ENCODE measurements at places on chromosomes 1 and 21.

DNA sequence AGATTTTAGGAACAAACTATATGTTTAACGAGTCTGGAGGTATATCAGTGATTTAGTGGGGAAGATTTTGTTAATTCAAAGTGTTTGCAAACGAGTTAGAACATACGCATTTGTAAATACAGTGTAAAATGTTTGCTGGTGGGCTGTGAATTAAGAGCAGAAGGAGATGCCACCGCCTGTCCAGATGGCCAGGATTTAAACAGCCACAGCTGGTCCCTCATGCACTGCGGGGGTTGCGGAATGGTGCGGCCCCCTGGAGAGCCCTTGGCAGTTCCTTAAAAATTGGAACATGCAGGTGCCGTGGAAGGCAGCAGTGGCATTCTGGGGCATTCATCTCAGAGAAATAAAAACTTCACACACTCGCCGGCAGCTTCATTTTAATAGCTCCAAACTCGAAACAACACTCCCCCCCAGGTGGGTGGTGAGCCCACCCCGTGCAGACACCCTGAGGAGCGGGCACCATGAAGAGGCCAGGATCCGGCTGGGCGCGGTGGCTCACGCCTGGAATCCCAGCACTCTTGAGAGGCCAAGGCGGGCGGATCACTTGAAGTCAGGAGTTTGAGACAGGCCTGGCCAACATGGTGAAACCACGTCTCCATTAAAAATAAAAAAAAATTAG, 3.5 kb upstream of the C1orf159 start:
- DNase-seq, result no peak

- DNase-seq, result no peak
These were observed 2.8 kb upstream of the NUP210L start for GRCh38 chr1:154157520-154158306.

GRCh38 chr1:205048382-205048781, 5.4 kb downstream of the CNTN2 start:
- DNase-seq, result peak; percentile 85

DNA sequence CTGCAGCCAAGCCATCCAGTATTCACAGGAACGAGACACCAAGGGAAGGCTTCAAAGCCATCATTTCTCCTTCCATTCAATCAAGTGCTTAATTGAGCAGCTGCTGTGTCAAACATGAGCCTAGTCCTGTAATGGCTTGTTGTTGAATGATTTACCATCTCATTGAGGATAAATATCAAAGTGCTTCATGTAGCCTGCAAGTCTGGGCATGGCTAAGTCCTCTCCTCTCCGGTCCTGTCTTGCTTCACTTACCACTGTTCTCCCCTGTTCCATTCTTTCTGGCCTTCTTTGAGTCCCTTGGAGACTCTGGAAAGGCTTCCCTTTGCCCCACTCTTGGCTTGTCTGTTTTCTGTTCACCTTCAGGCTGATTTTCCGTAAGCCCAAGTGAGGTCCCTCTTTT, 279.8 kb downstream of the PBX1 start:
- peak; percentile 82 for DNase-seq

DNA sequence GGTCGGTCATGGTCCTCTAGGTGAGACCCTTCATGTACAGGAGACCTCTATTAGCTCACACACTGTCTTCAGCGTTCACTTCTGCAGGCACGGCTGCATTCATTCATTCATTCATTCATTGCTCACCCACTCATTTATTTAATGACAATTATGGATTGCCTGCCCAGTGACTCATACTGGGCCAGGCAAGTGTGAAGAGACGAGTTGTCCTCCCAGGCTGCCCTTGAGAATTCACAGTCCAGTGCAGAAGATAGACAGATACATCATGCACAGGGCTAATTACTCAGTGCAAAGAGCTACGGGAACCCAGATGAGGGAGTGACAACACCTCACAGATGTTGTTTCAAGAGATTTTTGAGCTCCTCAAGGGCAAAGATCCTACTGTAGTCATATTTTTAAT, 248.4 kb downstream of the TNR start:
- no peak for DNase-seq

DNA sequence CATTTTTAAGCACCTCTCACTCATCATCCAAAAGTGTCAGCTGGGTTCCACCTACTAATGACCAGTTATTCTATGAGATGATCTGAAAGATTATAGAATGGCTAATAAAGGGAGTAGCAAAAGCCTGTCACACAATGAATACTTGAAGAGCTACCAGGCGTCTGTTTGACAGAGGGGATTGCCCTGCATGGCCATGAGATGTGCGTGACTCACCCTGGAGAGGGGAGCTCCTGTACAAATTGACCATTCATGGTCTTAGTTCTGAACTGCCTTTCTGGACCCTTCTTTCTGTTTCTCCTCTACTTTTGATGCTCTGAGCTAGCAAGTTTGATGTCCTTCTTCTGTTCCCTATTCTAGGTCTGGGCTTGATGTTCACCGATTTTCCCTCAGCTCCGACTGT, 85.2 kb upstream of the ABCD3 start:
- no peak for DNase-seq

DNA sequence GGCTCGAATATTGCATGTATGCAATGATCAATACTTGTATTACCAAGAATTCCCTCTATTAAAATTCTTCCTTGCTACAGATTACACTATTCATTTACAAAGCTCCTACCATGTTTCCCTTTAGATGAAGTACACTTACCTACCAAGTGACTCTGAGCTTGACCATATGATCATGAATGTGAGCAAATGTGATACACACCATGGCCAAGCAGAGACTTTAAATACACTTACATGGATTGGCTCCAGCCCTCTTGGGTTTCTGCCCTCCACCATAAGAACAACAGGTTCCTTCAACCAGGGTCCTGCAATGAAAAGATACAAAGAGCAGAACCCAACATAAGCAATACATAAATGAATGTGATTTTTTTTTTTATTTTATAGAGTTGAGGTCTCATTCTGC, 30.0 kb downstream of the LRRC52 start:
- DNase-seq, result no peak

GRCh38 chr1:55352080-55352810, 137.1 kb upstream of the USP24 start:
- peak; percentile 14 for DNase-seq

DNA sequence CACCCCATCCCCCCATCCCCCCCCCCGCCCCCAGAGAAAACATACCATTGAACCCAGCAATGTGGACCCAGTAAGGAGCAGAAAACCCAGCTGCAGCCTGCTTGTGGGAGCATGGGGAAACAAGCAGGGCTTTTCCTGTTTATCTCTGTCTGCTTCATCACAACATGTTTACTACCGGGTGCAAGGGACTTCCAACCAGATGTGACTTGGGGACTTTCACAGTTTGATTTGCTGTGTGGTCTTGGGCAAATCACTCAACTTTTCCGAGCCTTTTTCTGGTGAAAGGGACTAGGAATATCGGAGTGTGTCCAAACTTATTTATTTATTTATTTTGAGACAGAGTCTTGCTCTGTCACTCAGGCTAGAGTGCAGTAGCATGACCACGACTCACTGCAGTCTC, 3.2 kb downstream of the TMCC2 start:
- DNase-seq, result no peak

DNA sequence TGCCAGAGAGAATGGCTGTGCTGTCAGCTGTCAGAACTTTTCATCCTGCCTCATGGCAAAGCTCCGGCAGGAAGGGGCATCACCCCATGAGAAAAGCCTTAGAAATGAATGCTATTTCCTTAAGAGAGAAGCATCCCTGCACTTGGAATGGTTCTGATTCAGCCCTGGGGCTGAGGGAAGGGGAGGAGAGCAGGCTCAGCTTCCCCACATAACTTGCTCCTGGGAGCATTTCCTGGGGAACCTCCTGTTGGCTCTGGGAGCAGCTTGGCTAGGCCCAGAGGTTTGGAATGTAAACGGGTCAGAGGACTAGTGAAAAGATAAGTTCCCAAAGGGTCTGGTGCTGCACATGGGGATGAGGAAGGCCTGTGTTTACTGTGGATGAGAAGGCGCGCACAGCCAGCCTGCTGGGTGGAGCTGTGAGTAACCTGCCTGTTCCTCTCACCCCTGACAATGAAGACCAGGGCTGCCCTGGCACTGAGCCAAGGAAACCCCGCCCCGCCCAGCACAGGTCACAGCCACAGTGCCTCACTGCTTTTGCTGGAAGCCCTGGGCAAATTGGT, 5.0 kb downstream of the PRELP start:
- DNase-seq, result peak; percentile 83

DNA sequence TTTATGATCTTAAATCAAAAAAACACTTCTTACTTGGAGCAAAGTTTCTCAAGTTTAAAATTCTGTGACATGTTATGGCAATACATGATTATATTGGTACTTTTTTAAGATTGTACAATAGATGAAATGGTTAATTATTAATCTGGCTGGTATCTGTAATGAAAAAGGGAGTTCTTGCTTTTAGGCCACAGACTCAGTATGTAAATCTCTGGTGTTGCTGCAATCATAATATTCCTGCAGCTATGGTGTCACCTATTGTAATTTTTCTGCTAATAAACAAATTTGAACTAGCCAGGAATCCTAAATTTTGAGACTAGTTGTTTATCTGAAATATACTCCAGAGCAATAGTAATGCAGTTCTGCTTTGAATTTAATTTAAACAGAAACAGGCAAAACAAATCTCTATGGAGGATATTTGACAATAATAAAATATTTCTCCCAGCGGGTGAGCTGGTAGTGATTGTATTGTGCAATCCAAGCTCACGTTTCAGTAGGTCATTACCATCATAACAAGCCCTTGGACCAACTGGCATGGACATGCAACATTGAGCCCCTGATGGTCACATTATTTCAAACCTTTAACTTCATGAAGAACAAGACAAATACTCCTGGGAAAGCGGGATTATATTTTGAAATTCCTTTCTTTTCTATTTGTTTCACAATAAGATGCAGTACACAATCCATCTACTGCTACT, 77.2 kb upstream of the USH2A start:
- no peak for DNase-seq

- peak; percentile 79 for DNase-seq
These were observed 23.6 kb downstream of the LAMC2 start for GRCh38 chr1:183209533-183210158.

DNA sequence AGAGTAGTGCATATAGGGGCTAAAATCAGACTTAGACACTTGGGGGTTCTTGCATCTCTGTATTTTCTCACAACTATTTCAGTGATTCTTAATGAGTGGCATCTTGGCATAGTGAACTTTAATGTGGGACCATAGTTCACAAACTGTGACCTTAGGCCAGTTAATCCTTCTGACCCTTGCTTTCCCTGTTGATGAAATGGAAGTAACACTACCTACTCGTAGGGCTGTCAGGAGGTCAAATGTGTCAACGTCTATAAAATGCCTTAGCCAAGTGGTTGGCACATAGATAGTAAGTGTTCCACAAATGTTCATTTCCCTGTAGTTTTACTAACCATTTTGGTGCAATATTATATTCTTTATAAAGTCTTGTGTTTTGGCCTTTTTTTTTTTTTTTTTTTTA, 49.4 kb downstream of the DYRK1A start:
- DNase-seq, result no peak

DNA sequence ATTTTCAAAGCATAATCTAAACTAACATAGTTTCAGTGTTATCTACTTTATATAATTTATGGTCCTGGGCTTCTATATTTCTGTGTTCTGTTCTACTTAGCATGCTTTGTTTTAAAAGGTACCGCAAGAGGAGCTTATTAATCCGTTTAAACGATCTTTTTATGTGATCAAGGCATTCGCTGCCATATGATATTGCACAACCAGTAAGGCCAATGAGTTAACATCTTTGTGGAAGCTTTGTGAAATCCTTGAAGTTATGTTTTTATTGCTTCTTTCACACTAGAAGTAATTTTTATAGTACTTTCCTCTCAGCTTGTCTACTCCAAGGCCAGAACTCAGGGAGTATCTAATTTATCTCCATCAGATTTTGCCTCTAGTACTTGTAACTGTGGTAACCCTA, 8.9 kb downstream of the LRRC8C start:
- no peak for DNase-seq

- DNase-seq, result no peak
These were observed 25.9 kb downstream of the KCNC4 start for GRCh38 chr1:110235834-110236682.

DNA sequence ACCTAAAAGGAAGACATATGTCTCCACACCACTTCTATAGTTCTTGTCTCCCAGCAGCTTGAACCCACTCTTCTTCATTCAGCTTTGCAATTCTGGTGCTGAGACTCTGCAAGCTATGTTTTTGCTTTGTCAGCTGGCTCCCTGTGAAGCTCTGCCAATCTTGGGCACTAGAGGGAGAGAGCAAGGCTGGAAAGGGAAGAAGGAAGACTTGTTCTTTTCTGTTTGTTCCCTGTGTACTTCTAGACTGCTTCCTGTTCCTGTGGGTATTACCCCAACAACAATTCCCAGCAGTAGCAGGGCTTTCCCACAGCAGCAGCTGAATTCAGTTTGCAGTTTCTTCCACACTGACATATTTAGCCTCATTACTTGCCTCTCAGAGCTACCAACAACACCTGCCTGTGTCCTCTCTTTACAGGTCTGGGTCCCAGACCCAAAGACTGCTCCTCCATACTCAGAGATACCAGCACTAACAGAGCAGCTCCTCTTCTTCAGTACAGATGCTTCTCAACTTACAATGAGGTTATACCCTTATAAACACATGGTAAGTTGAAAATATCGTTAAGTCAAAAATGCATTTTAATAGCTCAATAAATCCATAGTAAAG, 275.2 kb upstream of the NEGR1 start:
- DNase-seq, result no peak

GRCh38 chr1:213474054-213474453, 423.0 kb downstream of the RPS6KC1 start:
- peak; percentile 55 for DNase-seq

DNA sequence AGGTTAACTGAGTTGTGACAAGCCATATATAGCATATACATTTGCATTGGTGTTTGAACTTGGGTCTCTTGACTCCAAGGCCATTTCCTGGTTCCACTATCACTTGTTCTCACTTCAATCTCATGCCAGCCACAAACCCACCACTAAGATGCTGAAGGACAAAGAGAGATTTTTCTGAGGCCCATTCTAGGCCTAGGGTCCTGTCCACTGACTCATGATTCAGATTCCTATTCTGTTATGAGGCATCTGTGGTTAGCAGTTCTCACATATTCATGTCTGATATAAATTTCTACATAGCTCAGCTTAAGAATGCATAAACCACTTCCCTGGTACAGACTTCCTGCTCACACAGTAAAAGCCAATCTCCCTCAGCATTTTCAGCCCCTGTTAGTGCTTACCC, 326.1 kb upstream of the BEND5 start:
- DNase-seq, result no peak

GRCh38 chr1:229203030-229203751, 67.7 kb upstream of the RAB4A start:
- DNase-seq, result peak; percentile 28

Data from NCI-H1694 (cell line).